Foreskin keratinocyte (primary cell): ENCODE measurements at places on chromosomes 5 and 9.

- DNase-seq, result no peak
Measured at GRCh38 chr9:108083796-108084352, 594.3 kb upstream of the KLF4 start.

DNA sequence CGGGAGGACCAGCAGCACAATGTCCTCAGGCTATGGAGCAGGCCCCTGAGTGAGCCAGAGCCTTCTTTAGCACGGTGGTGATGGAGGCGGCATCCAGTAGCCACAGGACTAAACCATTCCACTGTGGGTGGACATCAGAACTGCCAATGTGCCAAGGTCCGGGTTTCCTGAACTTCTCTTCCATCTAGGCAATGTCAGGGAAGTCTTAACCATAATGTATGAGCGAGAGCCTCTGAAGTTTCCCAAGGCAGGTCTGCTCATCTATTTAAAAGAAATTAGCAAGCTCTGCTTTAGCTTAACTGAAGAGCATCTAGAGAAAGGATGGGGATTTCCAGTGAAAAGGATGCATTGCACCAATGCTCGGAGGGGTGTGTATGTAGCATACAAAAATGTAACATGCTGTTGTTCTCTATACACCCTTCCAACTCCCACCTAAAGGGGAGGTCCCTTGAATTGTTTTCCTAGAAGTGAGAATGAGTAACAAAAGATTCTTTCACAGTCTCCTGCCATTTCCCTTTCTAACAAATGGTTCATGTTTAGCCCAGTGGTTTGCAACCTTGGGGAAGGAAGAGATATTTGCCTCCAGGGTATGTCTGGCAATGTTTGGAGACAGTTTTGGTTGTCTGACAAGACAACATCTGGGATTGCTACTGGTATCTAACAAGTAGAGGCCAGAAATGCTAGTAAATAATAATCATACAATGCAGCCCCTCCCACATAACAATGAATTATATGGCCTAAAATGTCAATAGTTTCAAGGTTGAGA lies 6.1 kb upstream of the RXFP3 start:
- DNase-seq, result peak; percentile 41

DNA sequence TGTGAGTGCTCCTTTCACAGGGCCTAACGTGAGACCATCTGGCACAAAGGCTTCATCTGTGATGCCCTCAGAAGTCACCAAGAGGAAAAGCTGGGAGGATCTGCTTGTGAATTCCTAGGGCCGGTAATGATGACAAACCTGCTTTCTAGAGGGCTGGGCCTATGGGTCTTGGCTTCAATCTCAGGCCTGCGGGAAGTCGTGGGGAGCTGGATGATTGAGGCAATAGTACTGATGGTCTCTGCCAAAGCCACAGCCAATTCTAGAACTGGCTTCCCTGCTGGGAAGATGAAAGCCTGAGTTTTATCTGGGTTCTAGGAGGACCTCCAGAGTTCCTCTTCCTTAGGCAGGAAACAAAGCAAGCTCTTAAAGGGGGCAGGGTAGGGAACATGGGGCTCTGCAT lies 102.7 kb downstream of the TMEM215 start:
- DNase-seq, result no peak

- DNase-seq, result no peak
Measured at GRCh38 chr5:36712706-36713105, 106.3 kb downstream of the SLC1A3 start.

GRCh38 chr9:22240619-22241018 lies 206.0 kb upstream of the DMRTA1 start:
- peak; percentile 63 for DNase-seq

DNA sequence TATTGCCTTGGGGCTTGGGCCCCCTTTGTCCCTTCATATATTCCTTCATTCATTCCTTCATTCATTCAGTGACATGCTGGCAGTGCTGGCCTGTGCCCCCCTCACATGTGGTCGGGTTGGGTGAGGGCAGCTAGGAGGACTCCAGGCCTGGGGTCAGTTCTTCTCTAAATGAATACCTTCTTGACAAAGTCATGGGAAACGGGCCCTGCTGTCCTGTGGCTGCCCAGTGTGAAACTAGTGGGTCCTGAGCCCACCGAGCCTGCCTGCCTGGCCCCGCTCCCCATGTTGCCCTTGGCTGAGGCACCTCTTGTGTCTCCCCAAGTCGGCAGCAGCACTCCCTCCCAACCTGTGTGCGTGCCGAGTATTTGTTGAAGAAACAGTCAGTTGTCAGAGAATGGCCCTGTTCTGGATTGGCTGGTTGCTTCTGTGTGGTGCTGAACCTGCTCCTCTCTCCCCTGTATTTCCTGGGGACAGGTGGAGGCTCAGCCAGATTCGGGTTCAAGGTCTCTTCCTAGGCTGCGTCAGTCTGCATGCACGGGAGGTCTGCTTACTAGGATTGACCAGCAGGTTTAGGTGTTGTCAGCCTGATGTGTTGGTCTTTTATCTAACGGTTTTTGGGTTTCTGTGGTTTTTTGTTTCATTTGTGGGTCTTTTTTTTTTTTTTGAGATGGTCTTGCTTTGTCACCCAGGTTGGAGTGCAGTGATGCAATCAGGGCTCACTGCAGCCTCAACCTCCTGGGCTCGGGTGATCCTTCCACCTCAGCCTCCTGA lies 3.0 kb upstream of the CEL start:
- DNase-seq, result no peak

- no peak for DNase-seq
Measured at GRCh38 chr9:135075234-135076142, 12.0 kb upstream of the OLFM1 start.

DNA sequence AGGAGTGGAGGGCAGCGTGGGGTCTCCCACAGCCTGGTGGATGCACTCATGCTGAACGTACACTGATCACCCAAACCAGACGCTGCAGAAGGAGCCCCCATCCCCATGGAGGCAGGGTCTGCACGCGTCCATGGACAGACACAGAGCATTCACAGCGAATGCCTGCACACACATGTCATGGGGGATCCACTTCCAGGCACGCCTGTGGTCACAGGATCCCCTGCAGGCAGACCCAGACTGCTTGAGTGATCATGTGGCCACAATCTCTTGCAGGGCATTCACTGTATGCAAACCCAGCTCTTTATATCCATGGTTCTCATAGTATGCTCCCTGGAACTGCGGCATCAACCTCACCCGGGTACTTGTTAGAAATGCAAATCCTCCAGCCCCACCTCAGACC lies 5.4 kb downstream of the SNCB start:
- no peak for DNase-seq

- DNase-seq, result no peak
Measured at GRCh38 chr5:120684749-120685415, 220.8 kb downstream of the PRR16 start.

- no peak for DNase-seq
Measured at GRCh38 chr5:142118155-142118686, 9.6 kb downstream of the NDFIP1 start.

DNA sequence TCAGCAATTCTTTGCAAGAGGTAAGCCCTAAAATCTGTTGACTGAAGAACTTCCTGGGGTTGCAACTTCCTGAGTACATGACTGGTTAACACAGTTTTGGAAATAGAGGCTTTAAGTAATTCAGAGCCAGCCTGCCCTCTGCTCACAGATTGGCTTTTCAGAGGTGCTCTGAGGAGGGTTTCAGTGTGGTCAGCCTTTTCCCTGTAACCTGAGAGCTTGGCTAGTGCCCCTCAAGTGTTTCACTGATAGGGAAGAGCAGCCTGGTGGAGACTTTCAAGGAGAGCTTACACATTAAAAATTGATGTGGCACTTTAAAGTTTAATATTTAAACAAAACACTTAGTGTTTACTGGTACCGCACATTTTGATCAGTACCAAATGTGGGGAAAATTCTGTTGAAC lies 56.7 kb upstream of the FOXB2 start:
- no peak for DNase-seq

GRCh38 chr5:167381457-167381856 lies 910.0 kb upstream of the WWC1 start:
- peak; percentile 3 for DNase-seq

GRCh38 chr9:36623280-36623679 lies 50.6 kb downstream of the MELK start:
- DNase-seq, result peak; percentile 27

DNA sequence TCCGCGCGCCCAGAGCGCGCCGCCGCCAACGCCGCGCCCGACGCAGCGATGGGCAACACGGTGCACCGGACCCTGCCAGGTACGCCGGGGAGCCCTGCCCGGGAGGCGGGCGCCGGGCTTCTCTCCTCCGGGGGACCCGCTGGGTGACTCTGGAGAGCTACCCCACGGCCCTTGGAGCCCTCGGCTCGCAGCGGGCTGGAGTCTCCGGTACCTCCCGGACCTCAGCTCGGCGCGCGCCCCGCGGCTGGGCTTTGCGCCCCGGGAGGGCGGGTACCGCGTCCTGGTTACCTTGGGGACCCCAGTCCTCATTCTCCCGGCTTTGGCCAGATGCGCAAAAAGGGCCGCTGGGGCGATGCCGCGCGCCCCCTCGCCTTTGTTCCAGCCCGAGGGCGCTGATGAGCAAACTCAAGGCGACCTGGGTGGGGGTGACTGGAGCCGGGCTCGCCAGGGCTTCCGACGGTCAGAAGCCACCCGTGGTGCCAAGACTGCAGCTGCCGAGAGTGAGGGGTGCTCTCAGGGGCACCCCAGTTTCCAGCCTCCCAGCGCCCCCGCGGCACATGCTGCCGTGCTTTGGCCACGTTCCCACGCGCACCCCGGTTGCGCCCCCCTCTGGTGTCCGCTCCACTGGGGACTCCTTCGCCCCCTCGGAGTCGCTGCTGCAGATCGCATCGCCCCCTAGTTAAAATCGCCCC lies 442 bp downstream of the NEURL1B start:
- DNase-seq, result no peak

GRCh38 chr5:36200513-36200912 lies 41.2 kb downstream of the NADK2 start:
- peak; percentile 87 for DNase-seq

DNA sequence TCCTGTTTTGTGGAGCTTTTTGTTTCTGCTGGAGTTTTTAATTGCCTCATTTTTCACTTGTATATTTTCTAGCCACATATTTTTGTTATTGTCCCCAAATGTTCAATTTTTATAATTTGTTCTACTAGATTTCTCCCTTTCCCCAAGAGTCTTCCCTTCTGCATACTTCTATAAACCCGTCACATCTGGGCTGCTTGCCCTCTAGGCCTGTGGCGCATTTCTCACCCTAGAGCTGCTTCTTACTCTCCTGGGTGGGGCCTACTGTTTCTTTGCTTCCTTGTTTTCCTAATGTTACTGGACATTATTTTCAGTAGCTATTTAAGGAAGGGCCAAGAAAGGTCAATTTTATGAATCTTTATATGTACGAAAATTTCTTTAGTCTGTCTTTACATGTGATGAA lies 51.5 kb downstream of the NXNL2 start:
- DNase-seq, result no peak

- no peak for DNase-seq
Measured at GRCh38 chr9:129735546-129735945, 17.3 kb downstream of the PTGES start.

- peak; percentile 0 for DNase-seq
Measured at GRCh38 chr5:90353254-90353653, 56.3 kb downstream of the CETN3 start.

GRCh38 chr5:18457255-18457654 lies 823.0 kb downstream of the TAF11L14 start:
- no peak for DNase-seq

DNA sequence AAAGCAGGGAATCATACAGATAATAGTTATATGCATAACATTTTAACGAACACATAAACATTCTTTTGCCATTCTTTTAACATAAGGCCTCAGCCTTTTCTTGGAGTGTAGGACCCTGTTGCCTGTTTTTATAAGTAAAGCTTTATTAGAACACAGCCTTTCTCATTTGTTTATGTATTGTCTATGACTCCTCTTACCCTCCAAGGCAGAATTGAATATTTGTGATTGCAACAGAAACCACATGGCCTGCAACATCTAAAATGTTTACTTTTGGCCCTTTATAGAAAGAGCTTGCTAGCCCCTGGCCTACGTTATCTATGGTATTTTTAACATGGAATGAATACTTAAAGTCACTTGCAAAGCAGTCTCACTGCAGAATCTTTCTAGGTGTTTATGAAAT lies 2.6 kb downstream of the SLC31A1 start:
- no peak for DNase-seq

DNA sequence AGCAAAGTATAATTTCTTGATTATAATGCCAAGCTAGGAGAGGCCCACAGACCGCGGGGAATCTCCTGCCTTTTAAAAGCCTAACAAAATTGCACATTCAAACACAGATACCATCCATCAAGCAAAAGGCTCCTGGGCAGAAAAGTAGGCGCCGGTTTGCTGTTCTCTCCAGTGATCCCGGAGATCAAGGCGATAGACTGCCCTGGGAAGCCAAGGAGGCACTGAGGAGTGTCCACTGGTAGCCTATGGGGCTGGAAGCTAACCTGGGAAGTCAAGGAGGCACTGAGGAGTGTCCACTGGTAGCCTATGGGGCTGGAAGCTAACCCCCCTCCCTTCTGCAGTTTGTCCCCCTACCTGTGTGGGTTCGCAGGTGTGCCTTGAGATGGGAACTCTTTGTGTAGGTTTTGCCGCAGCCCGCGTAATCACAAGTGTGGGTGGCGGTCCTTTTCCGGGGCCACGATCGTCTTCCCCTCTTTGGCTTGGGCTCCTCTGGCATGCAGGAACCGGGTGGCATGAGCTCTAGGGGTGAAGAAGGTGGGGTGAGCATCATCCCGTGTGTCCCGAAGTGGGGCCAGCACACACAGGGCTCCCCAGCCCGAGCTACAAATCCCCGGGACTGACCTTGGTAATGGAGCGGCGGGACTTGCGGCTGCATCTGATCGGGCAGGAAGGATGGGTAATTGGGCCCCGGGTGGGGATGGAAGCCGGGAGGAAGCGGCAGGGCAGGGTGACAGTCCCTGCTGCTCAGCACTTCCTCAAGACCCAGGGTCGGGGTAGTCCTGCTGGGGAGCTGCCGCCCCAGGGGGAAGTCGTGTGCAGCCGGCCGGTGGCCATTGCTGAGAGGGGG lies 2.7 kb downstream of the KLF4 start:
- DNase-seq, result peak; percentile 40

- DNase-seq, result no peak
Measured at GRCh38 chr9:80156756-80157472, 585.1 kb downstream of the TLE4 start.
